ENCODE measurements at places on chromosomes 5 and 9. TPM values are rescaled to one million over a fixed set of nuclear protein-coding genes. Genes with fewer than 3 reads are reported as not detected.

The STKLD1 gene
- total RNA-seq, result 1.2 TPM

The KIF24 gene
- total RNA-seq, result 0.50 TPM

The F12 gene
- not detected for total RNA-seq

The ZNF608 gene
- total RNA-seq, result 13.4 TPM

The NUTM2G gene
- total RNA-seq, result not detected

The FBP2 gene
- not detected for total RNA-seq

The ENHO gene
- not detected for total RNA-seq

The ANKS6 gene
- total RNA-seq, result 16.4 TPM

The DNAJC21 gene
- total RNA-seq, result 33.2 TPM

The PSD2 gene
- 0.17 TPM for total RNA-seq

The GNA14 gene
- total RNA-seq, result 0.15 TPM

The ADGRD2 gene
- total RNA-seq, result not detected

The CCDC152 gene
- total RNA-seq, result 5.8 TPM

The AHRR gene
- 86.8 TPM for total RNA-seq

The OR1B1 gene
- total RNA-seq, result not detected

The CSF2 gene
- total RNA-seq, result not detected

The NR5A1 gene
- total RNA-seq, result not detected

The SNCB gene
- 0.33 TPM for total RNA-seq

The BOD1 gene
- total RNA-seq, result 74.0 TPM

The TICAM2 gene
- total RNA-seq, result 11.8 TPM

The TCF7 gene
- total RNA-seq, result 7.1 TPM

The FBXL7 gene
- total RNA-seq, result 7.3 TPM

The MSX2 gene
- total RNA-seq, result 15.9 TPM

The CCIN gene
- total RNA-seq, result 1.7 TPM

The GPR151 gene
- total RNA-seq, result not detected

The RNF20 gene
- total RNA-seq, result 30.4 TPM

The FAM169A gene
- 0.17 TPM for total RNA-seq

The PCDHGA11 gene
- 23.0 TPM for total RNA-seq

The SPINK6 gene
- total RNA-seq, result not detected

The PCDHGA2 gene
- total RNA-seq, result 6.6 TPM

The SNCAIP gene
- total RNA-seq, result 0.66 TPM

The PCDHA11 gene
- 0.50 TPM for total RNA-seq

The FOXD1 gene
- 7.6 TPM for total RNA-seq

The C5orf52 gene
- total RNA-seq, result not detected

The GAPT gene
- total RNA-seq, result not detected

The ALDH1A1 gene
- total RNA-seq, result 10.8 TPM

The IL13 gene
- not detected for total RNA-seq

The LRRC19 gene
- total RNA-seq, result not detected

The FAM221B gene
- not detected for total RNA-seq

The SLC25A2 gene
- total RNA-seq, result 1.0 TPM

The PRSS3 gene
- total RNA-seq, result 11.1 TPM

The CDH12 gene
- not detected for total RNA-seq

The NOXA1 gene
- total RNA-seq, result 0.73 TPM

The WASHC1 gene
- 5.4 TPM for total RNA-seq

The KIF4B gene
- 0.15 TPM for total RNA-seq

The FNBP1 gene
- 30.5 TPM for total RNA-seq

The RMRP gene
- 6,137 TPM for total RNA-seq

The LCN2 gene
- total RNA-seq, result not detected

The WDR41 gene
- total RNA-seq, result 128 TPM

The MED22 gene
- total RNA-seq, result 21.5 TPM

The DIRAS2 gene
- total RNA-seq, result 0.66 TPM

The CSF1R gene
- total RNA-seq, result under 0.01 TPM

The ARSI gene
- 12.1 TPM for total RNA-seq

The SPINK13 gene
- not detected for total RNA-seq

Measured in smooth muscle cell of trachea (primary cell).